Dermis blood vessel endothelial cell (primary cell): ENCODE measurements at places on chromosomes 13 and 19.

- DNase-seq: no peak
These were observed 2.4 kb downstream of the MYPOP start for GRCh38 chr19:45899919-45900589.

- DNase-seq: no peak
These were observed 5.8 kb downstream of the MISP3 start for GRCh38 chr19:14078411-14078810.

GRCh38 chr19:3080286-3080685 lies 13.9 kb upstream of the GNA11 start:
- DNase-seq: peak; percentile 52

- no peak for DNase-seq
These were observed 640.1 kb upstream of the KLF12 start for GRCh38 chr13:74774264-74774663.

- DNase-seq: no peak
These were observed 69.9 kb downstream of the SLITRK6 start for GRCh38 chr13:85729296-85729695.

- DNase-seq: no peak
These were observed 7.5 kb upstream of the ZBTB32 start for GRCh38 chr19:35696835-35697234.

DNA sequence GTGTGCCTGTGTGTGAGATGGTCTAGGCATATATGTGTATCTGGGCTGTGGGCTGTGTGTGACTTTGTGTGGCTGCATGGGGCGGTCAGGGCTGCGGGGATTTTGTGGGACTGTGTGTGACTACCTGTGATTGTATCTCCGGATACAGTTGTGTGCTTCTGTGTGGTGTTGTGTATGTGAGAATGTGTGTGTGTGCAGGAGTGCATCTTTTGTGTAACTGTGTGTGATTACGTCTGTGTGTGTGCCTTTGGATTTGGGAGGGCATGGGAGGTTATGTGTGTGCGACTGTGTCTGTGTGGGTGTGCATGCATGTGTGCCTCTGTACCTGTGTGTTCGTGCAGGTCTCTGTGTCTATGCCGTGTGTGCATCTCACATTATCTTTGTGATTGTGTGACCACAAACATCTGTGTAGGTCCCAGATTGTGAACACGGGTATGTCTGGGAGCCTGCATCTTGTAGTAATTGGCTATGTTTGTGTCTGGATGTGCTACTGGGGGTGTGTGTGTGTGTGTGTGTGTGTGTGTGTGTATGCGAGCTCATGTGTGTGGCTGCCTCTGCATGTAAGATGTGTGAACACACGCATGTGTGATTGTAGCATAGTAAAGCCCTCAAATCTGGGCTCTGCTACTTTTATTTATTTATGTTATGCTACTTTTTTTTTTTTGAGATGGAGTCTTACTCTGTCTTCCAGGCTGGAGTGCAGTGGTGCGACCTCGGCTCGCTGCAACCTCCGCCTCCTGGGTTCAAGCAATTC lies 7.6 kb downstream of the EHD2 start:
- no peak for DNase-seq

GRCh38 chr13:53197424-53197823 lies 168.8 kb downstream of the OLFM4 start:
- DNase-seq: no peak
